ENCODE measurements at places on chromosomes 5 and 9.

- DNase-seq, result peak; percentile 42
Measured at GRCh38 chr5:127649018-127649439, at the start of gene CTXN3. TSS of gene CTXN3 (plus strand) at chr5:127649082. CDS start at chr5:127657522, 8,440 bp downstream.

- no peak for DNase-seq
Measured at GRCh38 chr5:8299716-8300115, 430.8 kb downstream of the MTRR start.

DNA sequence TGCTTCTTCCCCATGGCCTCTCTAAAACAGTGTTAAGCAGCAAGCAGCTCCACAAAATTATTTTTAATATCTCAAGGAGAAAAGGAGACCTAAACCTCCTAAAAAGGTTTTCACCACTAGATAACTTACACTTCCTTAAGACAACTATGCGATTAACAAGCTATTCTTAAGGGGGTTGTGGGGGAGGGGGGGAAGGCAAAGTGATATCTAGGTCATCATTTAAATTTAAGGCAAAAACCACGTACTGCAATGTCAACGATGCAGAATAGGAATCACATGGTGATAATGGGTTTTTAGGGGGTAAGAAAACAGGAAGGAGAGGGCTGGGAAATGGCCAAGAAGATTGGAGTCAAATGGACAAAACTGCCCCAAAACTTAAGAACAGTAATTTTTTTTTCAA, 32.6 kb downstream of the CSNK1A1 start:
- DNase-seq, result no peak

DNA sequence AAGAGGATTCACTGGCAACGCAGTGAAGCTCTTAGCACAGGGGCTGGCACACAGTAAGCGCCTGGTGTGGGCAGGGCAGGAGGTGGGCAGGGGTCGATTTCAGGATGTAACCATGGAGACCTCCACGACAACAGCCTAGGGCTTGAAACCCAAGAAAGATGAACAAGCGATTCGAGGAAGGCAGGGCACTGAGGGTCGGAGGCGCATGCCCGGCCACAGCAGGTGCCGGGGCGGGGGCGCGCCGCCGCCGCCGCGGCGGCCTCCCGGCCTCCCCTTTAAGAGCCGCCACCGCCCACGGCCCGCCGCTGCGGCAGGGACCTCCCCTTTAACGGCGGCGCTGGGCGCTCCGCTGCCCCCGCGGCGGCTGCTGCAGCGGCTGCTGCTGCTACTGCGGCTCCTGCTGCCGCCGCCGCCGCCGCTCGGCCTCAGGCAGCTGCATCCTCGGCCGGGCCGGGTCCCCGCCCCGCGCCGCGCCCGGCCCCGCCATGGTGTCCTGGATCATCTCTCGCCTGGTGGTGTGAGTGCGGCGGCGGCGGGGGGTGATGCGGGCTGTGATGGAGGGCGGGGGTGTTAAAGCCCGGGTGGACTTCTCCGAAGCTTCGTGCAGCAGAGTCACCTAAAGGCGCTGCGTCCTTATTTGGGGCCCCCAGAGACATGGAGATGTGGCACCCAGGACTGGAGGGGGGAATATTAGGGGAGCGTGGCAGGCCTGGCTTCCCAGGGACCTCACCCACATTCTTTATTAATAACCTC, at the start of gene REEP2:
Gene REEP2 (plus strand): TSS at position 334 of the 753 bp plus-strand sequence. CDS start 152 bp downstream, at position 486.
- no peak for DNase-seq

DNA sequence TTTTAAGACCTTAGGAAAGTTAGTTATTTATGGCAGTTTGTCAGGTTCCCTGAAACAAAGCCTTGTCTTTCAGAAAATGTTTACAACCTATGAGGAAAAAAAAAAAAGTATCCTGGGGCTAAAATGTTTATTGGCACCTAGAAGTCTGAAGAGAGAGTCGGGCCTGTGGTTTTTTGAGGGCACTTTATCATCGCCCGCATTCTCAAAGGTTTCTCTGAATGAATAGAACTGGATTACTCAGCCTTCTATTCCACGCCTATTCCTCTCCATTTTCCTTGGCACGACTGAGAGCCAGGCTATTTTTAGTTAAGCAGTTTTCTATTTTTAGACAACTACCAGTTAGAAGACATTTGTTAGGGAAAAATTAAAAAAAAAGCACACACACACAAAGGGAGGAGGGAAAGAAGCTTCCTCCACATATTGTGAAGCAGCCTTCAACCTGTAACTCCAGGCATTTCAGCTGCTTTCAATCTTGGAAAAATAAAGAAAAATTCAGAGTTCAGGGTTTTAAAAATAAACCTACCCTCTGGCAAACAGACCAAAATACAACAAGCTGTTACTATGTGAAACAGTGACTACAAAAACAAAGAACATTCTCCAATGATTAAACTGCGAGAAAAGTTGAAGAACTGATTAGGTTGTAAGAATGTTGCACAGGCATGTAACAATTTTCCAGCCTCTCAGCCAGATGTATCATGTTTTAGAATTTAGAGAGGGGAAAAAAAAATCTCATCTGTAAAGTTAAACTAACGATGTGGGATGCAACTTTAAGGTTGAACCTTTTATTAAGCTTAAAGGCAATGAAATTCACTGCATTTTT, 97.0 kb downstream of the MEF2C start:
- DNase-seq, result peak; percentile 15

DNA sequence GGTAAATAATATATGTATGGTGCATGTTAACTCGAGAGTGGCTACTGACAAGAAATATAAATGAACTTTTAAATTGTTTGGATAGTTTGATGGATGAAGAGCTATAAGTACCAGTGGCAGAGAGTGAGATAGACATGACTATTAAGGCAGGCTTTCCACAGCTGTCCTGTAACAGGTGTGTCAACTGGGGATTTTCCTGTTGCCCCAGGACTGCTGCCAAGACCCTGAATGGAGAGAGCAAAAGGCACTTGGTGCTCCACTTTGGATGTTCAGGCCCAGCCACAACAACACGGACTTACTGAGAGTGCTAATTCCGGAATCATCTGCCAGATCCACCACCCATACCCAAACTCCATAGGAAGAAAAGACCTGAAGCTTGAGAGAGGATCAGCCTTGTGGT, 215.1 kb downstream of the SEC61B start:
- DNase-seq, result peak; percentile 13

- no peak for DNase-seq
Measured at GRCh38 chr5:131812371-131813160, 15.7 kb upstream of the FNIP1 start.

DNA sequence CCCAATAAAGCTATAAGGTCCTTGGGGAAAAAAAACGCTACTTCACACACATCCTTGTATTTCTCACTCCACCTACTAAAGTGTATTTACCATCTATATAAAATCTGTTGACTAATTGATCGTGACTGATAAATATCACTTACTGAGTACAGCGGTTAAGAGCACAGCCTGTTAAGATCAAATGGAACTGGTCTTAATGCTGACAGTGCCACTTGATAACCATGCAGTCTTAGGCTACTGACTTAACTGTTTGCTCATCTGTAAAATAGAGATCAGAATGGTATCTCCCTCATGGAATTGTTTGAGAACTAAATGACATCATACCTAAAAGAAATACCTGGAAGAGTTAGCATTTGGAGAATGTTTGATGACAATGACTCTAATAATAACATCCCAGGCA, 67.5 kb downstream of the ZFAND5 start:
- no peak for DNase-seq

GRCh38 chr5:14818931-14819790, 52.4 kb downstream of the ANKH start:
- DNase-seq, result no peak

DNA sequence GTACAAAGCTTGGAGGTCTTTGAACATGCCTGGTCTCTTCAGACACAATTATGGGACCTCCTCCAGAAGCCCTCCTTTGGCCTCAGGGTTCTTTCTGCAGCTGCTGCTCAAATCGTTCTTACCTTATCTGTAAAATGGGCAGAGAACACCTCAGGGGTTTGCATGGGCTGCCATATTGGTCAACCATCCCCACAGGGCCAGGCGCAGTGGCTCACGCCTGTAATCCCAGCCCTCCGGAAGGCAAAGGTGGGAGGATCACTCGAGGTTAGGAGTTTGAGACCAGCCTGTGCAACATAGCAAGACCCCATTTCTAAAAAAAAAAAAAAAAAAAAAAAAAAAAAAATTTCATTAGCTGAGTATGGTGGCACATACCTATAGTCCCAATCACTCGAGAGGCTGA, 29.1 kb upstream of the TCF7 start:
- no peak for DNase-seq

DNA sequence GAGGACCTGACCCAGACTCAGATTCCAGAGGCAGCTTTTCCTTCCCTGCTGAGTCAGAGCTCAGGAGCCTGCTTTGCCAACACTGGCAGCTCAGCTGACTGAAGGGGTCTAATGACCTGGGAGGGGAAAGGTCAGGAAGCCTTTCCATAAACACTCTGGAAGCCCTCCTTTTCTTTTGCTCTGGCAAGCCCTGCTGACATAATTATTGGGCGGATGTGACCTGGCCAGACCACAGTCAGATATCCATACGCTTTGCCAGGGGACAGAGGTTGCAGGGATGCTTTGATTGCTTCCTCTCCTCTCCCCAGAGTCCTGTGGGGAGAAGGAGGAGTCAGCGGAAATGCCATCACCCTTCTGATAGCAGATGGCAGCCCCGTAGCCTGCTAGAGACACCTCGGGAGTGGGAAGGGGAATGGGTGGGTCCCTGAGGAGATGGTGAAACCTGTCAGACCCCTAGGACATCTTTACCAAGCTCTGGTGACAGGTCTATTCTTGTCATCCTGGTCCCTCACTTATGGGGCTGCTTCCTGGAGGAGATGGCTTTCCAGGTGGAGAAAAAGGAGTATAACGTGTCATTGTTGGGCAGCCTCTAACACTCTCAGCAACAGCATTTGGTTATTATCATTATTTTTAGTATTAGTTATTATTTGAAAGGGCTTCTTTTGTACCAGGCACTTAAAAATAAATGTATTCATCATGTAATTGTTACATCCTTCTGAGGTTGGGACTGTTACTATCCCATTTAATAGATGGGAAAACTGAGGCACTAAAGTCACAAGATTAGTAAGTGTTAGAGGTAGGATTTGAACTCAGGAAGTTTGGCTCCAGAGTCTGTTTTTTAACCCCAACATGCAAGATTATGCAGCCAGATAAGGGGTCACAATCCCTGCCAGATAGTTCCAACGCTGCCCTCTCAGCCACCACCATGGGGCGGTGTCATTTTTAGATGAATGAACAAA, 11.6 kb downstream of the COL27A1 start:
- no peak for DNase-seq

DNA sequence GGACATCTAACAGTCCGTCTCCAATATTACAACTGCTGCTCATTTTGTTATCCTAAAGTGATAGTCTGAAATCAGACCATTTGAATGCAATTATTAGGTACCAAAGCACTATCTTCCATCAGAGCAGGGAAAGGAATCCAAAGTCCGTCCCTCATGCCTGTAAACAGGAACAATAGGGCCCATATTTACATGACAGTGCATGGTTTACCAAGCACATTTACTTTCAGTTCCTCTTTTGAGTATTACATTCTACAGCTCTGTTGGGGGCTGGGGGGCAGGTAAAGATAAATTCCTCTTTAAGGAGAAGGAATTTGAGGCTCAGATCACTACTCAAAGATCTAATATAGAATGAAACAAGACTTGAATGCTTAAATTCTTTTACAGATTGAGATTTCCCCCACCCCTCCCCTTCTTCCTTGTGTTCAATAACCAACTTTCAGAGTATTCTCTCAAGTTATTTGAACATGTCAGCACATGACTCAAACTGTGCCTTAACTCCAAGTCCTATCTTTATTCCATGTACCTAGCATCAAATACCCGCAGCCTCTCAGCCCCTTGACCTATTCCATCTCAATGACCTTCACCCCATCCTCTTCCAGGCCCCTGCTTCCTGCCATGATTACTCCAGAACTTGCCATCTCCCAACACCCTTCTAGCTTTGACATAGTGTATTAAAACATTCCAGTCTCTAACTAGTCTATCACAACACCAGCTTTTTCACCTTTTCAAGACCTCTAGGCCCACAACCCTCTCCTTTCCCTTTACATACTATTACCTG, 71.0 kb downstream of the BRINP1 start:
- no peak for DNase-seq

DNA sequence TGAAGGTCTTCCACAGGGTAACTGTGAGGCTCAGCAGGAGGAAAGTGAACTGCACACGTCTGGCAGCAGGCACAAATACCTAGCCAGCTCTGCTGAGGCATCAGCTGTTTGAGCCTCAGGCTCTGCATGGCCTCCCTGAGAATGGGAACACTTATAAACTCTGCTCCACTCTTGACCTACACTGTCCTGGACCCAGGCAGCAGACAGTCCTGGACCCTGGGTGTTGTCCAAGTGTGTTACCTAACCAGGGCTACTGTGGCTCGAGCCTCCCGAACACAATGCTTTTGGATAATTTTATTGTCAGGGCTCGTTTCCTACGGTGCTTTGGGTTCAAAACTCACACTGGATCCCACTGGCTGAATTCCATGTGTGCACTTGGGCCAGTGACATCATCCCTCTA, 497.9 kb downstream of the SEMA5A start:
- no peak for DNase-seq

- DNase-seq, result no peak
Measured at GRCh38 chr5:169764018-169764378, 126.9 kb downstream of the DOCK2 start.

DNA sequence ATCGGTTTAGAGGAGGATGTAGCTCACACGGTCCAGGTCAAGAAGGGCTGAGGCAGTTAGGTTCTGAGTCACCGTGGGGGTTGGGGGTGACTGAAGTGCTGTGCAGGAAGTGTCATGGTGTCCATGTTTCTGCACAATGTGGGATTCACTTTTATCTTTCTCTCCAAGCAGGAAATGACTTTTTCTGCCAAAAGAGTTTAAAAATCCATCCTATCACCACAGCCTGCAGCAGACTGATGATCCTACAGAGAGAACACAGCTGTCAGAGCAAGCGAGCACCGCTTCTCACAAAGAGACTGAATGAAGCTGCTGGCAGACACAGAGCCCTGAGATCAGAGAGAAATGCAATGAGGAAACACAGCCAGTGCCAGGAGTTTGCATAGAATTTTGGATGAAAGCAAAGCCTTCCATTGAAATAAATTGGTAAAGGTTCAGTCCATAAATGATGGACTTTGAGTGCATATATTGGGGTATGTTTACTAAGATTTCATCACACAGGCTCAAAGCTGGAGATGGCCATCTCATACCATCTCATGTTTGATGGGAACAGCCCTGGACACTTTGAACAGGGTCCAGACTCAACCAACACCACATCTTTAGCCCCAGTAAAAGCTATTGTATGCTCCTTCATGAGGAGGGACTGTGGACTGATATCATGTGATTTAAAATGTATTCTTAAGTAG, 213.9 kb upstream of the FBXL7 start:
- DNase-seq, result no peak

- DNase-seq, result no peak
Measured at GRCh38 chr5:10393491-10393890, 40.0 kb downstream of the MARCHF6 start.

DNA sequence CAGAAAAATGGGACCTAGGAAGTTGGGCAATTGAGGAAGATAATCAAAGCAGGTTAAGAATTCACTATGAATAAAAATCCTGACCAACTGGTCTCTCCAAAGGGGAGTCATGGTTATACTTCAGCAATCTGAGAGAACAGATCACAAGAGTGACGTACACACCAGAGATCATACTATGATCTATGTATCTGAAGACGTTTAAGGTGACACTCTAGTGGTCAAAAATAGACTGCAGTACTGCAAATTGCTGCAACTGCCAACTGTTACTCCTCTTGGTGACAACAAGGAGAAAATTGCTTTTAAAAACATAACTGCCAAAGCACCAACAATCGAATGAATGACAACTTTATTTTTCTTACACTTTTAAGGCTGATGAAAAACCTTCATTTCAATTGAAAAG, 4.9 kb downstream of the AK6 start:
- no peak for DNase-seq

Measured in SHP77 treated with DMSO at 0.1 percent for 48 hours (cell line).